ENCODE measurements at places on chromosomes 11 and 22.

DNA sequence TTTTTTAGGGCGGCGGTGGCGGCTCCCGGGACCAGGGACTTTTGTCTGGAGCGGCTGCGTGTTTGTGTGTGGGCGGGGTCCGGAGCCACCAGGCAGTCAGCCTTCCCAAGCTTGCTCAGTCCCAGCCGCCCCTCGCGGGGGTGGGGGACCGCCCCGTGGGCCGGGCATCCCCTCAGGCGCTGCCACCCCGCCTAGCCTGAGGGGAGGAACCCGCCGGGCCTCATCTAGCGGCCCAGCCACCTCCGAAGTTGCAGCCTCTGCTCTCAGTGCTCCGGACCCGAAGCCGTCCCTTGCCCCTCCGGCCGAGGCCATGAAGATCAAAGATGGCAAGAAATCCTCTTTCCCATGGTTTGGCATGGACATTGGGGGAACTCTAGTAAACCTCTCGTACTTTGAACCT lies 235.2 kb downstream of the OR4C45 start:
- no peak for DNase-seq

GRCh38 chr11:127521413-127521812 lies 520.8 kb upstream of the KIRREL3 start:
- DNase-seq = no peak

DNA sequence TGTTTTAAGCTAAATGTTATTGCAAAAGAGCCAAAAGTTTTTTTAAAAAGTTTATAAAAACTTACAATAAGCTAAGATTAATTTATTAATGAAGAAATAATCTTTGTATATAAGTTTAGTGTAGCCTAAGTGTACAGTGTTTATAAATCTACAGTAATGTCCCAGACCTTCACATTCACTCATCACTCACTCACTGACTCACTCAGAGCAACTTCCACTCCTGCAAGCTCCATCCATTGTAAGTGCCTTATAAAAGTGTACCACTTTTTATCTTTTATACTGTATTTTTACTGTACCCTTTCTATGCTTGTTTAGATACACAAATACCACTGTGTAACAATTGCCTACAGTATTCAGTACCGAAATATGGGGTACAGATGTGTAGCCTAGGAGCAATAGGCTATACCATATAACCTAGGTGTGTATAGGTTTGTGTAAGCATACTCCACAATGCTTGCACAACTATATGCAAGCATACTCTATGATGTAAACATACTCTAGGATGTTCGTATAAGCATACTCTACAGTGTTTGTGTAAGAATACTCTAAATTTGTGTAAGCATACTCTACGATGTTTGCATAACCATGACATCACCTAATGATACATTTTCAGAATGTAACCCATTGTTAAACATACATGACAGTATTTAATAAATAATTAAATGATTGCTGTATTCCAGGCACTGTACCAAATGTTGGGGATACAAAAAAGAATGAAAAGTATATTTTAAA lies 953.0 kb downstream of the KCNA4 start:
- DNase-seq = no peak

GRCh38 chr11:22556381-22556780 lies 69.2 kb downstream of the FANCF start:
- DNase-seq = no peak

DNA sequence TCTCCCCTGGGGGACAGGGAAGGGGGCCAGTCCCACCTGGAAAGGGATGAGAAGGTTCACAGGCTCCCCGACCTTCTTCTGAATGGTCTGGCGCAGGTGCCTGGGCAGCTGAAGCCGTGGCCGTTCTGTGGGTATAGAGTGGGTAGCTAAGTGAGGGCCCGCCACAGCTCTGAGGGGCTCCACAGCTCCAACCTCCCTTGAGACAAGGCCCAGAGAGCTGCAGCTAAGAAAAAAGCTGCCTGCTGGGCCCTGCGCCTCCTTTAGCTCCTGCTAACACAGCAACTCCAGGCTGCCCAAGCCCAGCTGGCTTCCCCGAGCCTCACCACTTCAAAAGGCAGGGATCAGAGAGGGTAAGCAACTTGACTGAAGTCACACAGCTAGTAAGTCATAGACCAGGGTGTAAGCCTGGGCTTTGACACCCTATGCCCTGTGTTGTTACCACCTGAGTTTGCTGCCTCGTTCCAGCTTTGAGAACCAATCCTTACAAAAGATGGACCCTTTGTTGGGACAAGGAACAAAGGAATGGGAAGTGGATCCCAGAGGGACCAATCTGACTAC lies 18.5 kb downstream of the MYBPC3 start:
- no peak for DNase-seq

- DNase-seq = no peak
Observed at GRCh38 chr11:27646051-27646818, 54.0 kb downstream of the BDNF start.

DNA sequence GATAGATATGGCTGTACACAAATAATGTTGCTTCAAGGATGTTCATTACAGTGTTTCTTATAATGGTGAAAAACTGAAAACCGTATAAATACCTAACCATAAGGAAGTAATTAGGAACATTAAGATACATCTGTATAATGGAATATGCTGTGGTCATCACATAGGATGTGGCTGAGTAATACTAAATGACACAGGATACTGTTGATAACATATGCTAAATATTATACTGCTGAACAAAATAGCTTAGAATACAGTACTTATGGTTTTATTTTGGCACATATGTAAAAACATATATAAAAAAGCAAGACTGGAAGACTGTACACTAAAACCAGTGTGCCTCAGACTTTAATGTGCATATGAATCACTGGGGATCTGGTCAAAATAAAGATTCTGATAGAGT lies 43.8 kb downstream of the FBXO7 start:
- DNase-seq = no peak

DNA sequence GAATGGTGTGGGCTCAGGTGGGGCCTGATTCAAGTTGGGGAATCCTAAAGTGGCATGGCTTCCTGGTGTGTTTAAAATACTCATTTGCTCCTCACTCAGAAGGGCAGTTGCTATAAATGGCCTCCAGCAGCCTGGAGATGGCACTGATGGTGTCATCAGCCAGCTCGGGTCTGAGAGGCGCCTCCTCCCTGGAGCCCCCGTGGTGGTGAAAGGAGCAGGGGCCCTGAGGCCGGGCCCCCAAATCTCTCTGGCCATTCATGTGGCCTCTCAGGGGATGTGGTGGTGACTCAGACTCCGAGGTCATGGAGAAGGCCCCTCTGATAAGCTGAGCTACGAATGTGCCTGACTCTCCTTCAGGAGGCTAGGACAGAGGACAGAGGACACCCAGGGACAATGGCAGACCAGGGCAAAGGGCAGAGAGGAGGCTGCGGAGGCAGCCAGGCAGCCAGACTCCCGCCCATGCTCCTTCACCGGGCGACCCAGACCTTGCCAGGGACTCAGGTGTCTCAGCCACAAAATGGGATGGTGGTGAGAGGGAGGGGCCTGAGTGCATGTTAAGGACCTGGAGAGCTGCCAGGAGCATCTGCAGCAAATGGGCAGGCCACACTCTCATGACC lies 129.2 kb downstream of the CTTN start:
- no peak for DNase-seq

- no peak for DNase-seq
Observed at GRCh38 chr11:1521382-1522080, 35.0 kb upstream of the MOB2 start.

DNA sequence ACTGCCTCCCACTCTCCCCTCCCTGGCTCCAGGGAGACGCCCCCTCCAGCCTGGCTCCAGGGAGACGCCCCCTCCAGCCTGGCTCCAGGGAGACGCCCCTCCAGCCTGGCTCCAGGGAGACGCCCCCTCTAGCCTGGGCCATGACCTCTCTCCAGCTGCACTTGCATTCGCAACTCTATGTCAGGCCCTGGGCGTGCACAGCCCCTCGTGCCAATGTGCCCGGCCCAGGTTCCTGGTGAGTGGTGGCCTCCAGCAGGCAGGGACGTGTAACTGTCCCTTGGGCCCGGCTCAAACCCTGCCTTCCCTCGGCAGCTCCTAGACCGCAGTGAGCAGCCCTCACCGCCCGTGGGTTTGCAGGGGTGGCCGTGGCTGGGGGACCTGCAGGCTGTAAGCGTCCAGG lies 6.9 kb downstream of the MUC6 start:
- DNase-seq = no peak

DNA sequence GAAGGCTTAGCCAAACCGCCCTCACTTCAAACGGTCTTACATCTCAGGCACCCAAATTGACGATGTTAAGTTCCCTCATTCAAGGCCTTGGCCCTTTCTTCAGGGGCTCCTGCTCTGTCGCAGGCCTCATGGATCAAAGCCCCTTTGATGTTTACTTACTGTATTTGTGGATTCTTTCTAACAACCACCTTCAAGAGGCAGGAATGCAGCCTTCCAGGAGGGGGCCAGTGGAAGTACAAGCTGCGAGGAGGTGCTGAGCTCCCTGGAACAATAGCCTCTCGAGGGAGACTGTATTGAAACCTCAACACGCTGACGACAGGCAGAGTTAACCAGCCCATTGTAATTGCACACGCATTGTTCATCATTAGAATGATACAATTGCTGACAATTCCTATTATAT lies 209.1 kb downstream of the ST3GAL4 start:
- no peak for DNase-seq

GRCh38 chr11:89495951-89496350 lies 4.8 kb upstream of the NOX4 start:
- DNase-seq = no peak

GRCh38 chr11:134071306-134071705 lies 2.4 kb downstream of the JAM3 start:
- no peak for DNase-seq

- DNase-seq = no peak
Observed at GRCh38 chr11:130655300-130655699, 206.9 kb downstream of the ADAMTS15 start.

- DNase-seq = no peak
Observed at GRCh38 chr11:9820260-9820659, 156.4 kb downstream of the SWAP70 start.

GRCh38 chr22:46366801-46367706 lies 31.5 kb downstream of the TRMU start:
- no peak for DNase-seq

GRCh38 chr11:108622341-108622740 lies 28.8 kb upstream of the EXPH5 start:
- DNase-seq = no peak

GRCh38 chr11:74460065-74460464 lies 7.3 kb downstream of the KCNE3 start:
- no peak for DNase-seq

- DNase-seq = no peak
Observed at GRCh38 chr11:119891055-119891768, 162.2 kb upstream of the NECTIN1 start.

DNA sequence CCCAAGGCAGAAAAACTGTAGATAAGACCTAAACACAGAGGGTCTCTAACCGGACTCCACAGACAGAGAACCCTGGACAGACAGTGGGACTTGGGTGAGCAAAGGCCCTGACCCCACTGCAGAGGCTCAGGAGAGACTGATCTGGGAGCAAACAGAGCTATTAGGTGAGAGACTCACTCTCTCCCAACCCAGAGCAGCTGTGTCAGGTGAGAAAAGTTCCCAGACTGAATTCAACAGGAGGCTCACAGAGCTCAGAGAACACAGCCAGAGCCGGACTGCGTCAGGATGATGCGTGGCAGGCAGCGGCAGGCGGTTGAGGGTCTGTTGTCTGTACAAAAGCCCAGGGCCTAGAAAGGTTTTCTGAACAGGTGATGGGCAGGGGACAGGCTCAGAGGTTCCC lies 5.5 kb downstream of the RFPL2 start:
- no peak for DNase-seq

DNA sequence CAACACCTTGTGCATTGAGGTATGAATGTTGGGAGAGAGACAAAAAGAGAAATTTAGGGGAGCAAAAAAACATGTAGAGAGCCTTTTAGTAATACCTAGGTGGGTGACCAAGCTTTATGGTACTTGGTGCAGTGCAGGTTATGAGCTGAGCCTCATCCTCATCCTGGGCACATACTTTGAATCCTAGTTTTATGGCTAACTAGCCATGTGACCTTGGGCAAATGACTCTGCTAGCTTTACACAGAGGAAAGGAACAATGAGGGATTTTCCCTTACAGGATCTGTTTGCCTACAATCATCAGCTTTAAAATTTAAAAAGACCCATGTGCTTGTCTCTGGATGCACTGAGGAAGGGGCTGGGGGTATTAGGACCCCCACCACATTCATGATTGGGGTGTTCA lies 187.8 kb upstream of the ISX start:
- DNase-seq = no peak

DNA sequence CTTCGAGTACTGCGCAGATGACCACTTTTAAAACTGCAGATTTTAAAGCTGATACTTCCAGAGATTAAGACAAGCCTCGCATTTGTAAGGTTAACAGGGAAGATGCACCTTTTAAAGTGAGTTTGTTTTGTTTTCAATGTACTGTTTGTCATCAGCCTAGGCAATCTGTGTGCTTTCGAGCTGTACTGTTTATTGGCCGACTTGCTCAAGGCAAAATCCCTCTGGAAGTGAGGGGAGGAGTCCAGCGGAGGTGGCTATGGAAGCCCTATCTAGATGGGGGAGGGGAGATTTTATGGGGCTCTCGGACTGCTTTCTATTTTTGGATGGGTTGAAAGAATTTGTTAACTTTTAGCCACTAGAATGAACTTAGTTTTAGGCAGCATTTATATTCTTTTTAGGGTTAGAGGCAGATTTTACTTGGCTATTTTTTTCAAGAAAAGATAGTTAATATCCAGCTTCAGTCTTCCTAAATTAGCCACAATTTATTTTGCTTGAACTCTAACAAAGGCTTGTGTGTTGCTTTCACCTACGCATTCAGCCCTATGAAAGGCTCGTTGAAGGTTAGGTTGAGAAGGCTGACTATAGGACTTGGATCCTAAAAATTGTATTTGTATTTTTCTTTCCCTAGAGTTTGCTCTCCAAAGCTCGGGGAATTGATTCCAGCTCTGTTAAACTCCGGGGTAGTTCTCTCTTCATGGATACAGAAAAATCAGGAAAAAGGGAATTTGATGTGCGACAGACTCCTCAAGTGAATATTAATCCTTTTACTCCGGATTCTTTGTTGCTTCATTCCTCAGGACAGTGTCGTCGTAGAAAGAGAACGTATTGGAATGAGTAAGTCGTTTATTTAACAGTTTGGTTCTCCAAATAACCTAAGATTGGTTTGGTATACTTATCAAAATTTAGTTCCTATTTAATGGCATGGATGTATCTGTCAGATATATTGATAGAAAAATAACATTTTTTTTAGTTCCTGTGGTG lies 2.1 kb downstream of the WEE1 start:
- no peak for DNase-seq

DNA sequence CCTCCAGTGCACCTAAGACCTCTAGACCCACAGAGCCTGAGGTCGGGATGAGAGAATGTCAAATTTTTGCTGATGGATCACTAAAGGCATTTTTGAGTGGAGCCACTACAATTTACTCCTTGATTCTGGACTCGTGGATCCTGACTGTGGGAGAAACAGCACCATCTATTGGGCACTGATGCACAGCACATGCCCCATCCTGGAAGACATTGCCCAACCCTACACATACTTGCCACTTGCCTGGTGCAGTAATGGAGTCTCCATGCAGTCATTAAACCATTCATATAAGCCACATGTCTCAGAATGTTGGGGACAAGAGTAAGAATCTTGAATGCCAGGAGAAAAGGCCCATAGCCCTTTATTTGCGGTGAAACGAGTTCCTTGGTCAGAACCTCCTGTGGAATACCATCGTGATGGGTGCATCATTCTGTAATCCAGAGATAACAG lies 103.9 kb downstream of the GGTLC2 start:
- no peak for DNase-seq

GRCh38 chr11:46277313-46277621 lies 195 bp upstream of the CREB3L1 start:
- no peak for DNase-seq
